CD4-positive, alpha-beta T cell treated with Interleukin-4 for 4 hours (primary cell): ENCODE measurements at places on chromosomes 2 and 18.

DNA sequence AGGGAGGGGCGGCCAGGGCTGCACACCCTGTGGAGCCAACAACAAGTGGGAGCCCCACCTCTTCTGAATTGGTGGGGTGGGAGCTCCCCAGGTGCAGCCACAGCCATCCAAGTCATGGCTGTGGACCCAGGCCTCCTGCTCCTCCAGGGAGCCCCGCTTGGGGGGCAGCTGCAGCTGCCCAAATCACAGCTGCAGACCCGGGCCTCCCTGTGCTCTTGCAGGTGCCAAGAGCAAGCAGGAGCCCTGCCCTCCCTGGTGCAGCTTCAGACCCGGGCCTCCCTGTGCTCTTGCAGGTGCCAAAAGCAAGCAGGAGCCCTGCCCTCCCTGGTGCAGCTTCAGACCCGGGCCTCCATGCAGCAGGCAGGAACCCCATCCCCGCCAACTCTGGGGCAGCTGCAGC, 46.5 kb upstream of the COX7A2L start:
- DNase-seq = no peak

GRCh38 chr2:231644426-231644825, 51.8 kb downstream of the TEX44 start:
- no peak for DNase-seq

- DNase-seq = peak; percentile 74
Measured at GRCh38 chr2:7031547-7032245, 114.5 kb downstream of the RNF144A start.

DNA sequence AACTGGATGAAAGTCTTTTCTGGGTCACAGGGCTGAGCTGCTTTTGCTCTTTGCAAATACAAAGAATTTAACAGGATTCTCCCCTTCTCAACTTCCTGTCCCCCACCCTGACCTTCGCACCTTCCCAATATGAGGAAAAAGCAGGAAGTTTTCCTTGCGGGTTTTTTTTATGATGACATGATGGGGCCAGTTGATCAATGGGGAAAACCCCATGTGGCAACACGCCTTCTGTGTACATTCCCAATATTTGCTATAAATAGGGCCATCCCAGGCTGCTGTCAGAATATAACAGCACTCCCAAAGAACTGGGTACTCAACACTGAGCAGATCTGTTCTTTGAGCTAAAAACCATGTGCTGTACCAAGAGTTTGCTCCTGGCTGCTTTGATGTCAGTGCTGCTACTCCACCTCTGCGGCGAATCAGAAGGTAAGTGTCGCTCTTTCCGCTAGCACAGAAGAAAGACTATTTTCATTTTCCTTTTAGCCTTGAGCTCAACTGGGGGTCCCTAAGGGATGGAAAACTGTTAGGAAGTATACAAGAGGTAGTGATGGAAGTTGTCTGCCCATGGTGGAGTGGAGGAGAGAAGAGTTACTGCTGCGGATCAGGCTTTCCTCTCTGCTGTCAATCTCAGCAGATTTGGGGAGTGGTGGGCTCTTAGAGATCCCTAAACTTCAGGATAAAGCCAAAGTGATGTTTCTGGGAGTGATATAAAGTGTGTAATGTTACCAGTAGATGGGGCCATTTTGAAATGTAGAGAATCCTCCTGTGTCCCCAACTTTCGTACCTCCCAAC, at the start of gene CCL20:
CCL20 (plus strand) TSS at position 281 of the 792 bp plus-strand sequence; CDS start at position 351, 70 bp downstream.
- peak; percentile 8 for DNase-seq

DNA sequence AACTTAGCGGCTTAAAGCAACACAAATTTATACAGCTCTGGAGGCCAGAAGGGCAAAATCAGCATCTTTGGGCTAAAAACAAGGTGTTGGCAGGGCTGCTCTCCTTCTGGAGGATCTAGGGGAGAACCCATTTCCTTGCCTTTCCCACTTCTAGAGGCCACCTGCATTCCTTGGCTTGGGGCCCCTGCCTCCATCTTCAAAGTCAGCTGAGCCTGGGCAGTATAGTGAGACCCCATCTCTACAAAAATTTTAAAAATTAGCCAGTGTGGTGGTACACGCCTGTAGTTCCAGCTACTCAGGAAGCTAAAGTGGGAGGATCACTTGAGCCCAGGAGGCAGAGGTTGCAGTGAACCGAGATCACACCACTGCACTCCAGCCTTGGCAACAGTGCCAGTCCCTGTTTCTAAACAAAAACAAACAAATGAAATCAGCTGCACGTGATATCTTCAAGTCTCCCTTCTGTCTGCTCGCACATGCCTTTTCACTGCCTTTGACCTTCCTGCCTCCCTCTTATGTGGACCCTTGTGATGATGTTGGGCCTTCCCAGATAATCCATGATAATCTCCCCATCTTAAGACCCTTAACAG, 200.6 kb downstream of the ZFP36L2 start:
- no peak for DNase-seq

DNA sequence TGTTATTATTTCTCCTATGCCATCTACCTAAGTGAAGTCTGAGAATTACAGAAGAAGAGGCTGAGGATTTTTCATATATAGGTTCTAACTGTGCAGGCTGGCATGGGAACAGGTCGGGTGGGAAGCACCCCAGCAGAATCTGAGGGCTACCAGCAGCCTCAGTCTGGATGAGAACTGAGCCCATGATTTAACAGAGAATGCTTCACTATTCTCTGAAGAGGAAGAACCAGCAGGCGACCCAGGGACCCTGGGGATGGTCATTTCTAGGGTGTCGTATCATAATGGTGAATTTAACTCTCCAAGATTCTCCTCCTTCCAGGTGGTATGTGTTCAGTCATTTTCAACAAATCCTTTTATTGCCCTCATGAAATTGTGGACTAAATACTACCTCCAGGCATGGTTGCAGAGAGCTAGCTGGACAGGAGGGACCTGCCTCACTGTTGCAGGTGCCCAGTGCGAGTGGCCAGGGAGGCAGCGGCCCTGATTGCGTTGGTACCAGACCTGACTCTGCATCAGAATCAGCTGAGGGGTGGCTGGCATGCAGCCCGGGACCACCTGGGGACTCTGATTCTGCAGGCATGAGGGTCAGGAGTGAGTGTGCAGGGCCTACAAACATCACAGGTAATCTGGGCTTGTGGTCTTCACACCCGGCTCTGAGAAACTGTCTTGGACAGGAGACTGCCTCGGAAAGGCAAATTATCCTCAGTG, 272.2 kb downstream of the TSN start:
- no peak for DNase-seq

DNA sequence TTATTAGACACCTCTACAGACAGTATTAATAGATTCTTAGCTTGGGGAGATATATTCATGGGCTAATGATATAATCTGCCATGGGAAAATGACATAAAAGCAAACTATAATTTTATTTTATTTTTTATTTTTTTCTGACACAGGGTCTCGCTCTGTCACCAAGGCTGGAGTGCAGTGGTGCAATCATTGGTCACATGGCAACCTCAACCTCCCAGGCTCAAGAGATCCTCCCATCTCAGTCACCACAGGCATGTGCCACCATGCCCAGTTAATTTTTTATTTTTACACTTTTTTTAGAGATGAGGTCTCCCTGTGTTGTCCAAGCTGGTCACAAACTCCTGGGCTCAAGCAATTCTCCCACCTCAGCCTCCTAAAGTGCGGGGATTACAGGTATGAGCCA, 39.3 kb downstream of the RTN4 start:
- DNase-seq = no peak

DNA sequence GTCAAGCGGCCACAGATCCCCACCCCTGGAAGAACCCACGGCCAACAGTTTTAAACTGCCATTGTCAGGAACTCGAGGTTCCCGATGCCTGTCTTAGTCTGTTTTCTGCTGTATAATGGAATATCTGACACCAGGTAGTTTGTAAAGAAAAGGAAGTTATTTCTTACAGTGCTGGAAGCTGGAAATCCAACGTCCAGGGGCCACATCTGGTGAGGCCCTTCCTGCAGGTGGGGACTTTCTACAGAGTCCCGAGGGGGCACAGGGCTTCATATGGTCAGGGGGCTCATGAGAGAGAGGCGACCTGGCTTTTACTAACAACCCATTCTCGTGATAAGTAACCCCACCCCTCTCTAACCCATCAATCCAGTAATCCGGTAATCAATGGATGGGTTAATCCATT, 501.6 kb upstream of the MYT1L start:
- DNase-seq = no peak

- no peak for DNase-seq
Measured at GRCh38 chr18:56579451-56579850, 58.9 kb downstream of the TXNL1 start.

DNA sequence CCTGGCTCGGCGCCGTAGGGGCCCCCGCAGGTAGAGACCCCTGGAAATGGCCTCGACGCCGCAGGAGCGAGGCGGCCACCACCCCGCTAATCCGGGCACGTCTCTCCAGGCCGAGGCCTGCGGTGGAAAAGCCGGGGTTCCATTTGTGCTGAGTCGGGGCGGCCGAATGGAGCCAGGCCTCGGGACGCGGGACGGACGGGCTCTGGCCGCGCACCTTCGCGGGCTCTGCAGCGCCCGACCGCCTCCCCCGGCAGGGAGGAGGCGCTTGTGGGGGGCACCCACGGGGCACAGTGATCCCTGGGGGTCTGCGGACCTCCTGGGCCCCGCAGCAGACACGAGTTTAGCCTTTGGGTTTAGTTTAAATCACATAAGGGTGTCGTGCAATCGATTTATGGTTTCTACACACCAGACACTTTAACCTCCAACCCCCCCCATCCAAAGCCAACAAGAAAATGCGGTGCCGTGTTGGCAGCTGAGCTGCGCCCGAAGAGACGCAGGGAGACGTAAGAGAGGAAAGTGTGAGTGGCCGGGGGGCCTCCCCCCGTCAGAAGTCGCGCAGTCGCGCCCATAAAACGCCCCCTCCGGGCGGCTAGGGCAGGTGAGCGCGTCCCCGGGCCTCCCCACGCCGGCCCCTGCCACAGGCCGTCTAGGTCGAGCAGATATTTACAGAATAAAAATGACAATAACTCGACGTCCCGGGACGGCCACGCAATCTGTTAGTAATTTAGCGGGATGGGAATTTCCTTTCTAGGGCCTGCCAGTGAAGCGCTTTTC, 1.0 kb upstream of the NFATC1 start:
- no peak for DNase-seq

GRCh38 chr18:25661831-25662230, 309.9 kb upstream of the ZNF521 start:
- DNase-seq = no peak

- DNase-seq = no peak
Measured at GRCh38 chr2:188628989-188629752, 337.5 kb downstream of the GULP1 start.

GRCh38 chr2:34004936-34005335, 405.8 kb upstream of the FAM98A start:
- no peak for DNase-seq

DNA sequence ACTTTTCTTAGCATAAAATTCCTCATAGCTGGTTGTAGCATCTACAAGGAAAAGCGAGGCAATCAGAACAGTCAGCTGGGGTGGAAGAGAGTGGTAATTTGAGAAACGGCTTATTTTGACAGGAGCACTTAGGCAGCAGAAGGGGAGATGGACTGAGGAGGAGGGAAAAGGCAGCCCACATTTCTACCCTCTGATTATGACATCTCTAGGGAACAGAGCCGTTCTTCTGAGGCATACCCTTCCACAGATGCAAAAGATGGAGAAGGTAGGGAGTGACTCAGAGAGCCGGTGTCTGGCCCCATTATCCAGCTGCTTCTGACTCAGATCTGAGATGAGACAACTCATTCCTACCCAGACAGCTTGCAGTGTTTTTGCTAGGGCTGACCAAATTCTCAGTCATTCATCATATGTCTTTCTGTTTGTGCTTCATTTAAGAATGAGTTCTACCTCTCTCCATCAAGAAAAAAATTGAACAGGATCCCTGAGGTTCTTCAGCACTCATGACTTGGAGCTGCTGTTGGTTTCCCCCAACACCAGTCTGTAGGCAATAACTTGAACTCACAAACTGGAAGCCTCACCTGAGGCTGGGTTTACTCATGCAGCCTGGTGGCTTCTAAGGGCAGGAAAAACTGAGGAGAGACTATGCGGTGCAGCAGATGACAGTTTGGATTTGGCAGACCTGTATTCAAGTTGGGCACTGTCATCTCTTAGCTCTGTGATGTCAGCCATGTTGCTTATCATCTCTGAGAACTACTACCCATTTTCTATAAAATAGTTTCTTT, 15.9 kb upstream of the SEC11C start:
- DNase-seq = no peak
